ENCODE measurements at places on chromosomes 6 and 20. TPM values are rescaled to one million over a fixed set of nuclear protein-coding genes. Genes with fewer than 3 reads are reported as not detected.
A peak's percentile ranks its signal among the peaks of the same experiment; 100 is the strongest.

Gene NFKBIL1
- 18.9 TPM for total RNA-seq

Gene AK9
- total RNA-seq: 3.8 TPM

Gene PTK6
- 0.16 TPM for total RNA-seq

- no peak for DNase-seq
Measured at GRCh38 chr6:134491477-134491876, 173.6 kb upstream of the SGK1 start.

DNA sequence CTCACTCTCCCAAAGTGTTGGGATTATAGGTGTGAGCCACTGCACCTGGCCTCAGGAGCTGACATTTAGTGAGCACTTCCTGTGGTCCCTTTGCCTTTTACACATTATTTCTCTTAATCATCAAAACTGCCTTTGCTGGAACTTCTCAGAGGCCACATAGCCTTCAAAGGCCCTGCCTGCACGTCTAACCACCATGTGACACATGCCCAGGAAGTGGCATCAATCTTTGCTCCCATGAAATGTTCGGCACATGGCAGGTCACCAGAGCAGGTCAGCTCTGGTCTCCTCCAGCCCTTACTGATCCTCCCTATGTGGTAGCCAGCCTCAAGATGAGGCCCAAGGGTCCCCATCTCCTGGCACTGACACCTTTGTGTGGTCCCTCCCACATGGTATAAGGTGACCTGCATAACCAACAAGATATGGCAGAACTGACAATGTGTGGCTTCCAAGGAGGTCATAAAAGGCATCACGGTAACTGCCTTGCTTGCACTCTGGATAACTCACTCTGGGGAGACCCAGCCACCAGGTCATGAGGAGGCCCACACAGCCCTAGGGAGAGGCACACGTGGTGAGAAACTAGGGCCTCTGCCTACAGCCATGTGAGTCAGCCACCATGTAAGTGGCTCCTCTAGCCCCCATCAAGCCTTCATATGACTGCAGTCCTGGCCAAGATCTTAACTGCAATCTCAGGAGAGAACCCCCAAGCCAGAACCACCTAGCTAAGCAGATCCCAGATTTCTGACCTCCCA is 28.8 kb upstream of the HMGA1 start:
- no peak for DNase-seq

- no peak for DNase-seq
Measured at GRCh38 chr6:52142556-52142955, 43.6 kb upstream of the IL17A start.

DNA sequence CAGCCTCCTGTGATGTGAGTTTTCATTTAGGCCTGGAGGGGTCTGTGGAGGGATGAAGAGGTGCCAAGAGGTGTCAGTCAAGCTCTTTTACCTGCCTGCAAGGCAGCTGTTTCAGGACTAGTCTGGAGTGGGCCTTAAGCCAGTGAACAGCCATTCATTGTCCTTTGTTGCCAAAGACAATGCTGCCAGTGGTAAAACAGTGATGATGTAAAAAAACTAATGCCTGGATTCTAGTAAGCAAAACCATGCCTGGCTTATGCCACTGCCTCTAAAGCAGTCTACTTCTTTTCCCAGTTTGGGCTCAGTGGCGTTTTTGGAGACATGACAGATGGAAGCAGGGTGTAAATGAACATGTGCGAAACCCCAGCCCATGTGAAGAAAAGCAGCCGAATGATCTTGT is 93.5 kb upstream of the KCNK16 start:
- no peak for DNase-seq

GRCh38 chr6:90338409-90338808 is 41.8 kb upstream of the BACH2 start:
- no peak for DNase-seq

DNA sequence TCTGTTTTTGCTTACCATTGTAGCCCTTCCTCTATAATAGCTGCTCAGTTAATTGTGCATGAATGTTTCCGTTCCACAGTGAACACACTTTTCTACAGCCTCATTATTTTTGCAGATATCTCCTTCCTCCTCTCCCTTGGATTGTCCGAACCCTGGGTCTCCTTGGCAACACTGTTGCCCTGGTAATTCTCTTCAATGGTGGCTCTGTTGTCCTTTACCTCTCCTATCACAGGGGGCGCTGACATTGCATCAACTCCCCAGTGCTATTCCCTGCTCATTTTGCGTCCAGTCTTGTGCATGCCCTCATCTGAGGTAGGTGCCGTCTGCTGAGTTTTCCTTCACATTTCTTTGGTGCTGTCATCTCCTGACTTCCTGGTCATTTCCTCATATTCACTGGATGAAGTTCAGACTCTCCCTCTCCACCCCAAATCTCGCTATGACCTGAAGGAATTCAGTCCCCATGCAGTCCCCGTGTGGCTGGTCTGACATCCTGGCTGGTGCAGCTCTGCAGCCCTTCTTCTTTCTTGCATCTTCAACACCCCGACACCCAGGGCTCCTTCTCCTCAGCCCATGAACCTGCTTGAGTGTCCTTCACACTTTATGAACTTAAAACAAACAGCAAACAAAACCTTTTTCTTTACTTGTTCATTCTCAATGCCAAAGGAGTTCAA is 21.1 kb downstream of the PHACTR2 start:
- DNase-seq: no peak

- DNase-seq: no peak
Measured at GRCh38 chr6:7145885-7146828, 38.4 kb downstream of the RREB1 start.

DNA sequence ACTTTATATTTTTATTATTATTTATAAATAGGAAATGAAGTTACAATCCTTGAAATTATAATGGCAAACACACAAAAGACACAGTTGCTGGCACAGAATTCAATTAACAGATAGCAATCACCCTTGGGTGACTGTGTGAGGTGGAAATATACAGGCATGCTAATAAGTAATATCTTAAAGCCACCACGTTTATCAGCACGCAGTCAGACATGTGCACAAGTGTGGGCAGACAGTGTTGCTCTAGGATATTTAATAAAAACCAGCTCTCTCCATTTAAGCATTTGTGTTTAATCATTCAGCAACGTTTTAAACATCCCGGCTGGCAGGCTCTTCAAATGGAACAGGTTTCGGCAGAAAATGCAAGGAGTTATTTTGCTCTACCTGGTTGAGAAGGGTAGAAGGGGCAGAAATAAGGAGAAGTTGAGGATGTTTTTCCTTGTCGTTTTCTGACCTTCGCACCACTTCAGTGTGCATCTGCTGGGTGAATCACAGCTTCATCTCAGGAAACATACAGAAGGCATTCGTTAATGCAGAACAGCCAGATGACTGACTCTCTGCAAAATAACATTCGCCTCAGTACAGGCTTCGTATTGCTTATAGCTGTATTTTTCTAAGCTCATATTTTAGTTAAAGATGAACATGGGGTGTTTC is 585.1 kb downstream of the QKI start:
- no peak for DNase-seq

DNA sequence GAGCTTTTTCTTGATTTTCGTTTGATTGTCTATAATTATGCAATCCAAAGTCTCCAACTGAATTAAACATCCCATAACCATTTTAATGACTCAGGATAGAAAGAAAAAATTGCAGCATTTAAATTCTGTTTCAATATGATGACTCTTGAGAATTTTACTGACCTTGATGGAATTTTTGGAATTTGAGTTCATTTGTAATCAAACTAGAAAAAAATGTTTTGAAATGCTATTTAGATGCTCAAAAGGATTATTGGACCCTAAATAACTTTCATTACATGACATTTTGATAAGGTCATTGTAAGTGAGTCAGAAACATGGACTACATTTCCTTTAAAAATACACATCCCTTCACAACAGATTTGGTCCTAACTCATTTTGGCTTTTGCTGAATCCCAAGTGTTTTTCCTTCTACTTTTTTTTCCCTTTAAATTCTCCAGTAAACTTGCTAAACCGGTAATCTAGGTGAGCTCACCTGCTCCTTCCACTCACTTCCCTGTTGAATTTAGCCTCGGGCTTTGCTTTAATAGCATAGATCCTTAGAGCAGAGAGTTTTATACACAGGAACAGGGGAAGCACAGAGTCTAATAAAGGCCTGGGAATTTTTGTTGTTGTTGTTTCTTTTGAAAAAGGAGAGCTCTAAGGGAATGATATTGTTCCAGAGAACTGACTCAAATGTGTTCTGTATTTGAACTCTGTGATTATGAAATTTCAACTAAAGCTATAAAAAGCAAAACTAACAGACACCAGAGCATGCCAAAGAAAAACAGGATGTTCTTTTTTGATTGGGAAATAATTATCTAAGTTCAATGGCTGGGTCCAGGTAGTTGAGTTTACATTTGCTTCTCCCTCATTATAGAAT is 1088.2 kb upstream of the CITED2 start:
- DNase-seq: no peak

DNA sequence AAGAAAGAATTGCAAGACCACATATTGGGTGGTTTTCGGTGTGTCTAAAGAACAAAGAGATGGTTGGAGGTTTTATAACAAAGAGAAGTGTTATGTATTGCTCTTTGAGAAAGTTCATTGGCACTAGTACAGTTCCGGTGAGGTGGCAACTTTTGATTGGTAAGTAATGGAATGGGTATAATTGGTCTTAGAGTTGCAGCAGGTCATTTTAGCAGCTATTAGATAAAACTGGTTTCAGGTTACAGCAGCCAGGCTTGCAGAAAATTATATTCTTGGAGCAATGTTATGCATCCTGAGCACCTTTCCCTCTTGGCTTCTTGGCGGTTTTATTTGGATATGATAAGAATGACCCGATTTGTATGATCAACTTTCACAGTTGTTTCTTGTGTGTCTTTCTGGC is 12.3 kb upstream of the SSTR4 start:
- DNase-seq: no peak

GRCh38 chr20:4573564-4574355 is 147.9 kb upstream of the PRND start:
- no peak for DNase-seq

- no peak for DNase-seq
Measured at GRCh38 chr6:20351534-20351933, 50.1 kb upstream of the E2F3 start.

DNA sequence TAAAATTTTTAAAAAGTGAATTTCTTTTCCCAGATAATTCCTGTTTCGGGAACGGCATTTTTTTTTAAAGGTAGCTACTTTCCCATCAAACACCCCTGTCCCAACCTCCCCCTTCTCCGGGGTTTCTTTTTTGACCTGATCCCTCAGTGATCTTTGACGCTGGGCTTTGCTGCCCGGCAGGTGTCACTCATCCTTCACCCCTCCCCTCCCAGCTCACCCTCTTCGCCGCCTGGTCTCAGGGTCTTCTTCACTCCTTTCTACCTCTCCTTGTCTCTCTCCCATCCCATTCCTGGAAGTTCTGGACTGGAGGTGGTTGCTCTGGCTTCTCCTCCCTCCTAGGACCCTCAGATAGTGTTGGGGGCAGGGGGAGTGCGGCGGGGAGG is 329 bp upstream of the GPR6 start:
- DNase-seq: no peak

GRCh38 chr6:42093582-42094329 is 43.4 kb downstream of the TAF8 start:
- no peak for DNase-seq

DNA sequence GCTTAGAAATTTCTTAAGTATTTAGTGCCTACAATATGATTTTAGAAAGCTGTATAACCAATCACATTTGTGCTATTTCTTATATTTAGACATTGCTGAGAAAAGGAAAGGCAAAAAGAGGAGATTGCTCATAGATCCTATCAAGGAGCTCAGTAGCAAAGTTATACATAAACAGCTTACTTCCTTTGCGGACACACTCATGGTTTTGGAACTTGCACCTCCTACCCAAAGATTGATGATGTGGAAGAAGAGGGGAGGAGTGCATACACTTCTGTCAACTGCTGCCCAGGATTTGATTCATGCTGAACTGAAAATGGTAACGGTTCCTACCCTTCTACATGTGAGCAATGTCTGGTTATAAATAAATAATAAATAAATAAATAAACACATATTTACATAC is 16.7 kb downstream of the RAD21L1 start:
- no peak for DNase-seq

- no peak for DNase-seq
Measured at GRCh38 chr6:37130704-37131103, 39.2 kb upstream of the PIM1 start.

DNA sequence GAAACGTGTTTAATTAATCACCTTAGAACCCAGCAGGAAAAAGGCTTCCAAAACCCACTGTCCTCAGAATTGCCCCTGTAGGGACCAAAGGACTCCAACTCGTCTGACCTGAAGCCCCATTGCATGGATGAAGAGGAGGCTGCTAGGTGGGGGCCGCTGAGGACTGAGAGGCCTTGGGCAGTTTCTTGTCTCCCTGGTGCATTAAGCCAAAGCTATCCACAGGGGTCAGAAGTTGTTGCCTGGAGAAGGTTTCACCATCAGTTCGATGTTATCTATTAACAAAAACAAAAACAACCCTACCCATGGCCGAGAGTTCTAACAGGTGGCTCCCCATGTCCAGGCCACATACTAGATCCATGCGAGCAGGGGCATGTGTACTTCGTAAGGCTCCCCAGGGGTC is 120.9 kb upstream of the CD93 start:
- no peak for DNase-seq

GRCh38 chr6:167706313-167707109 is 120.2 kb upstream of the AFDN start:
- DNase-seq: peak; percentile 77

DNA sequence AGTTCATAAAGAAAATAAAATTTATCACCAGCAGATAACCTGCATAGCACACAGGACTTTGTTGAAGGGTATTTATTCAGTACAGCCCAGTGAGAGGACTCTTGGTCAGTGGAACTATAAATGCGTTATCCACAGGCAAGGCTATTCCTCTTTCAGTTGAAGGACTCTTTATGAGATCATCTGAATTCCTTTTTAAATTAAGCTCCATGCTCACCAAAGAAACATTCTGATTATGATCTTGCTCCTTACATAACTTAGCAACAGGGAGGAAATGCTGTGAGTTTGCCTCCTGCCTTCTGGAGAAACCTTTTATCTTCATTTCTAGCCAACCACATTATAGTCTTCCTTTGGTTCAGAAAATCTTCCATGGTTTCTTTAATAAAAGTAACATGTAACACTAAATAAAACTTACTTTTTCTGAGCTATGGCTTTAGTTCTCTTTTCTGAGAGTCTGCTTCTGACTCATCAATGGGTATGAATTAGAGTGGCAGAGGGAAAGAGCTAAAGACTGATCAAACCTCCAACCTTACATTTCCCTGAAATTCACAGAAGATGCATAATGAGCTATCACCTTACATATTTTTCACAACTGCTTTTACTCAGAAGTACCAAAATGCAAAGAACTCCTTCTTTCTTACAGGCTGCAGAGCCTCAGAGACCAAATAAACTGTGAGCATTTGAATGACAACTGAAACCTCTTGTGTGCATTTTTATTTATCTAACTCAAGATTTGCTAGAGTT is 267.2 kb downstream of the ADGRG6 start:
- no peak for DNase-seq

GRCh38 chr6:137737836-137738596 is 129.0 kb upstream of the TNFAIP3 start:
- DNase-seq: no peak

GRCh38 chr6:128882560-128882959 is 378 bp upstream of the LAMA2 start:
- no peak for DNase-seq

GRCh38 chr6:87623248-87623647 is 33.3 kb downstream of the ORC3 start:
- no peak for DNase-seq

GRCh38 chr6:3895312-3895653 is 46.1 kb downstream of the FAM50B start:
- DNase-seq: no peak

GRCh38 chr6:119076173-119076572 is 2.3 kb downstream of the FAM184A start:
- no peak for DNase-seq

- DNase-seq: no peak
Measured at GRCh38 chr6:113406048-113406695, 451.0 kb upstream of the MARCKS start.

Data from activated T-helper 1 cell treated with anti-CD3 and anti-CD28 coated beads, Interleukin-12 subunit alpha, Interleukin-12 subunit beta, Interleukin-2, Interleukin-4 antibody, amounts not matched to agents 30 ng/mL and 10 ng/mL and 1 ng/mL, durations not matched to agents 14 hours and 24 hours and 36 hours (primary cell).